ENCODE measurements at places on chromosomes 1 and 21. TPM values are rescaled to one million over a fixed set of nuclear protein-coding genes. Genes with fewer than 3 reads are reported as not detected.

GRCh38 chr1:27554293-27554692 is 49.7 kb downstream of the AHDC1 start:
- DNase-seq, result no peak

DNA sequence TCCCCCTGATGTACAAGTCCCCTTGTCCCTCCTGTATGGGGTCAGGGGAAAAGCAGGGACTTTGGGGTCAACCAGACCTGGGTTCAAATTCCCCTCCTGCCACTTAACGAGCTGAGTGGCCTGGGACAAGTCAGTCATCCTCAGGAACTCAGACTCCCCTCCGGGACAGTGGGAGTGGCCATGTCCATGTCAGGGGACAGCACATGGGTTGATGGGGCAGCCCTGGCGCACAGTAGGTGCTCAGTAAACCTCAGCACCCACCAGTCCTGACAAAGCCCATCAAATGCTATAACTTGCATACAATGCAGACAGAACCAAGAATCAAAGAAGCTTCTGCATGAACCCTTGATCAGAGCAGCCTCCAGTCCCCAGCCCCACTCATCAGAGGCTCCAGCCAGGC is 30.0 kb downstream of the MATN1 start:
- no peak for DNase-seq

DNA sequence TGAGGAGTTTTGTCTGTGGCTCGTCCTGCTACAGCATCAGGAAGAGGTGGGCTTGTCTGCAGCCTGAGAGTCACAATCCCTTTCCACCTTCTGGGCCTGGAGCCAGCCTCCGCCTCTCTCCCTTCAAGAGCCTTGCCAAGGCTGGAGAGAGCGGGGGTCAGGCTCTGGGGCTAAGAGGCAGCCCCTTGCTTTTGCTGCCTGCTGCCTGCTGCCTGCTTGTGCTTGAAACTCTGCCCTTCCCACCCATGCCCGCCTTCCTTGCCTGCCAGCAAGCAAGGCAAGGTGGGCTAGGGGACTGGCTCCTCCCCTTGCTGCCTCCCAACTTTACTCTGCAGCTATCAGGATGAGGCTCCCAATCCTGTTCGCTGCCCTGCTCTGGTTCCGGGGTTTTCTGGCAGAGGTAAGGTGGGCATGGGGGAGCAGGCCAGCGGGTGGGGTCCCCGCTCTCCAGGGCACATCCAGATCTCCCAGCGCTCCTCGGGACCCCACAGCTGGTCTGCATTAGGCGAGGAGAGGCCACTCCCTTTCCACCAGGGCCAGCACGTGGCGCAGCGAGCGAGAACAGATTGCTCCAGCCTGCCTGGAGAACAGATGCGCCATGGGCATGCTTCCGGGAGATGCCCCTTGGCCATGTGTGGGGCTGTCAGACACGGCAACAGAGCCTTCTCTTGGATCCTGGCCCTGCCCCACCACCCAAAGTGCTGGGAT is 7.5 kb upstream of the PTPN7 start:
- no peak for DNase-seq

The PTGS2 gene
- total RNA-seq, result 6.1 TPM

DNA sequence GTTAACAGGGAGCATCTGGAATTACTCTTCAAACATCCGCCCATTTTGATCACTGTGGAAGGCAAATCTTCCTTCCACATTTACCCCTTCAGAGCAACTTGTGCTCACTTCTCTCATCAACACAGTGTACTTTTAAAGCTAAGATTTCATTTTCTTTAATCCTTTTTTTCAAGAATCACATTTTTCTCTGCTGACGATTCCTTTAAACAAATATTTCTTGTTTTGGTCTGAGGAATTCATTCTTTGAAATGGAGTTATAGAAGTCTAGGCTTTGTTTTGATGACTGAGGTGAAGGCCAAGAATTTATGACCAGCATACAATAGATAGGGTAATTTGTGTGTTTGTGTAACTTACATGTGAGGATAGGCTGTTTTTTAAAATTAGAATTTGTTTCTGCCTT is 25.6 kb downstream of the LRRC42 start:
- no peak for DNase-seq

GRCh38 chr1:153800516-153800915 is 25.3 kb downstream of the SLC27A3 start:
- DNase-seq, result peak; percentile 77

The RUNX3 gene
- 13.0 TPM for total RNA-seq

- DNase-seq, result no peak
These were observed 464.5 kb downstream of the MATN1 start for GRCh38 chr1:30258876-30259275.

The KPRP gene
- 126 TPM for total RNA-seq

The PLPPR5 gene
- total RNA-seq, result not detected

GRCh38 chr21:34836103-34836932 is 167.5 kb downstream of the CLIC6 start:
- DNase-seq, result peak; percentile 91

The TRIM58 gene
- 0.98 TPM for total RNA-seq

DNA sequence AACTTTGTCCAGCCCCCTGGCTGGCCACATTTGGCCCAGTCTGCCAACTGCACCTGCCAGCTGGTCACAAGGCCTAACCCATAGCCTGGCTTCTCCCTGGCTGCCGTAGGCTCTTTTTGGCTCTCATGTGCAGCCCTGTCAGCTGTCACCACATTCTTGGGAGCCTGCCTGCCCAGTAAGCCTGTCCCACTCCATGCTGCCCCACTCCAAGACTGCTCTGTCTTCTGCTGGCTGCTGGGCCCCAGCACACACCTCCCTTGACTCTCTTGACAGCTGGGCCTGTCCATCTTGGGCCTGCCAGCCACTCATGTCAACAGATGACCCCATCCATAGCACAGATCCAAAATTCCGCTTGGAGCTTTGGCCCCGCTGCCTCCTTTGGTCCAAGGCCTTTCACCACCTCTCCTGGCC is 74.3 kb upstream of the EDN2 start:
- DNase-seq, result peak; percentile 38

GRCh38 chr1:24892188-24893153 is 37.6 kb downstream of the RUNX3 start:
- peak; percentile 30 for DNase-seq

- no peak for DNase-seq
These were observed 156.2 kb upstream of the CTTNBP2NL start for GRCh38 chr1:112239683-112240330.

- peak; percentile 85 for DNase-seq
These were observed 5.2 kb upstream of the OTUD7B start for GRCh38 chr1:150015651-150016131.

The DOP1B gene
- total RNA-seq, result 33.2 TPM

- DNase-seq, result no peak
These were observed 16.0 kb upstream of the TTC39A start for GRCh38 chr1:51346086-51346942.

The AXDND1 gene
- total RNA-seq, result not detected

- no peak for DNase-seq
These were observed 47.6 kb upstream of the CD34 start for GRCh38 chr1:207958376-207959139.

DNA sequence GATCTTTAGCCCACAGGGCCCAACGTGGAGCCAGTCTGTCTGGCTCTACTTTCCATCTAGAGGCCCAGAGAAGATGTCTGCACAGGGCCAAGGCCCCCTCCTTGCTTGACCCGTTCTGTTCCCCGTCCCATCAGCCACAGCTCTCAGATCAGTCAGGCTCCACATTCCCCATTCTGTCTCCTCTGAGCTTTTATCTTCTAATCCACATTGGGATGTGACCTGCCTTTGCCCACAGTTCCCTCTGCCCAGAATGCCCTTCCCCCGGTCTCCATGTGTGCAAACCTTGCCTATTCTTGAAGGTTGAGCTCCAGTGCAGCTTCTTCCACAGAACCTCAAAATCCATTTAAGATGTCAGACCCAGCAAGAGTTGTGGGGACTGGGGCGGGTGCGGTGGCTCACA is 53.3 kb upstream of the WASF2 start:
- DNase-seq, result no peak

GRCh38 chr1:153070243-153070642 is 1.2 kb downstream of the SPRR2B start:
- no peak for DNase-seq

- peak; percentile 84 for DNase-seq
These were observed 16.8 kb downstream of the TNFSF4 start for GRCh38 chr1:173190101-173190936.

The GBP5 gene
- not detected for total RNA-seq

- DNase-seq, result no peak
These were observed 17.0 kb downstream of the ATP5PO start for GRCh38 chr21:33898586-33898985.

DNA sequence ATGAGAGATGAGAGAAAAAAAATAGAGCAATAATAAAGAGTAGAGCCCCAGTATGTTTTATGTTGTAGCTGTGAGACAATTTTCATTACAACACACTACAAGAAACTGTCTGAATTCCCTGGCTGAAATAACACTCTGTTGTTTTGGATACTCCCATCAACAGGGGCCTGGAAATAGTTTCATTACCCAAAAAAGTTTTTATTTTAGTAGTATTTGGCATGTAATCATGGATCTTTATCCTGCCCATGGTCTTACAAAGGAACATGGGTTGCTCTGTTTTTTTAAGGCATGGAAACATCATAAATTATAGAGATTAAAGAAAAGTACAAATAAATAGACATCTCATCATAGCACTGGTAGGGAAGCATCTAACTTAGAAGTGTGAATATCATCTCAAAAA is 56.3 kb downstream of the GNG12 start:
- no peak for DNase-seq

- DNase-seq, result no peak
These were observed 1280.7 kb upstream of the TMPRSS15 start for GRCh38 chr21:19684328-19684727.

- DNase-seq, result no peak
These were observed 2.8 kb downstream of the DOP1B start for GRCh38 chr21:36159356-36159921.

The TPRG1L gene
- 52.6 TPM for total RNA-seq

The PLPP3 gene
- 80.0 TPM for total RNA-seq

DNA sequence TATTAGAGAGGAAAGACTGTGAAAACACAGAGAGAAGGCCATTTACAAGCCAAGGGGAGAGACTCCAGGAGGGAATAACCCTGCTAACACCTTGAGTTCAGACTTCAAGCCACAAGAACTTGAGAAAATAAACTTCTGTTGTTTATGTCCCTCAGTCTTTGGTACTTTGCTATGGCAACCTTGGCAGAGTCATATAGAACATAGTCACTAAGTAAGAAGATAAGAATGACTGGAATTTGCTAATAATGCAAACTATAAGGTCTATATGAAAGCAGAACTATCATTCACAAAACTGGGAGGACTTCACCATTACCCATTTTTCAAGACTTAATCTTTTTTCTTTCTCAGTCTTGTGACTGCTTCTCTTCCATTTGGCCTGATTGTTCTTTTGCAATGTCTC is 767.3 kb upstream of the ADAMTS5 start:
- no peak for DNase-seq

DNA sequence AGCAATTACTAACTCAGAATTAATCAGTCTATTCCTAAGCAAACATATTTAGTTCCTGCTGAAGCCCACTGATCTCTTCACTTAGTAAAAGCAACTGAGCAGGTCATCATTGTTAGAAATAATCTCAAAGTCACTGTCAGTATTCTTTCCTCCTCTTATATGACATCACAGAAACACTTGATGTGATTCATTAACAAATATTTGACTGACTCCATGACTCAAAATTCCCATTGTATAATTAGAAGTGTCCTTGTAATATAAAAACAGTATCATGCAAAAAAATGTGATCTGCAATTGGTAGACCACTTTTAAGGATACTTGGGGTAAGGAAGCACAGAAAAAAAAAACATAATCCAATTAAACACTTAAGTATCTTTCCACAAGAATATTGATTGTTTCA is 194.4 kb downstream of the DPYD start:
- no peak for DNase-seq

DNA sequence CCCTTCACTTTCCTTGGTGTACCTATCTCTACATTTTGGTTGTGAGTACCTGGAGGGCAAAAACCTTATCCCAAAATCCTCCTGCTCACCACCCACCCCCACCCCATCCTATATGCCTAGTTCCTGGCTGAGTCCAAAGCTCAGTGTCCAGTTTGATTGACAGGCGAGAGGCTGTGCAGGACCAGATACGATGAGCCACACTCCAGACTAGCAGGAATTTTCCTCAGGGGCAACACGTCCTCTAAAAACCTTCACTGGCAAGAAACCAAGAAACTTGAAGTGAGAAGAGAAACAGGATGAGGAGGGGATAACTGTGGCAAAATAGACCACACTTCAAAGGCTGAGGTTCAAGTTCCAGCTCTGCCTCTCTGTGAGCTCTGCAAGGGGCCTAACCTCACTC is 1.1 kb upstream of the SLAMF8 start:
- DNase-seq, result no peak

DNA sequence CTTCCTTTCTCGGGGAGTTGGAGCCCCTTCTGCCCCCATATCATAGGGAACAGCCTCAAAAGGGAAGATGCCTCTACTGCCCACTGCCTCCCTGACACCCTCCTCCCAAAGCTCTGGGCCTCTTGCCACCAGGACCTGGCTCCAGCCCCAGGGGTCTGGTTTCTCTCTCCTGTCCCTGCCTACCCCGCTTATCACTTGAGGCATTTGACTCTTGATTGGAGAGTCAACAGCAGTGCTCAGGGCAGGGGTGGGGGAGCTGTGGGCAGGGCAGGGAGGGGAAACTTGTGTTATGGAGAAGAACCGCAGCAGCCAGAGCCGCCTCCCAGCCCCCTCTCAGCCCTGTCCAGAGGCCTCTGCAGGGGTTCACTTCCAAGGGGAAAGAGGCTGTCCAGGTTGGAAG is 573 bp downstream of the TRIM63 start:
- DNase-seq, result no peak

- DNase-seq, result no peak
These were observed 287.3 kb upstream of the VAMP3 start for GRCh38 chr1:7483634-7484383.

GRCh38 chr1:160781914-160782689 is 13.9 kb upstream of the LY9 start:
- no peak for DNase-seq

GRCh38 chr1:80003250-80003649 is 996.7 kb upstream of the ADGRL4 start:
- no peak for DNase-seq

The TIE1 gene
- 5.4 TPM for total RNA-seq

The UMODL1 gene
- total RNA-seq, result 0.21 TPM

GRCh38 chr1:112727716-112728115 is 12.6 kb upstream of the PPM1J start:
- no peak for DNase-seq

- no peak for DNase-seq
These were observed 46.5 kb upstream of the CRNN start for GRCh38 chr1:152460529-152460899.

- DNase-seq, result no peak
These were observed 7.1 kb downstream of the HPCA start for GRCh38 chr1:32893198-32894018.

- no peak for DNase-seq
These were observed 105.1 kb downstream of the LRIG2 start for GRCh38 chr1:113178106-113178505.

The LDLRAD1 gene
- 0.25 TPM for total RNA-seq

The RIMS3 gene
- total RNA-seq, result 8.2 TPM

DNA sequence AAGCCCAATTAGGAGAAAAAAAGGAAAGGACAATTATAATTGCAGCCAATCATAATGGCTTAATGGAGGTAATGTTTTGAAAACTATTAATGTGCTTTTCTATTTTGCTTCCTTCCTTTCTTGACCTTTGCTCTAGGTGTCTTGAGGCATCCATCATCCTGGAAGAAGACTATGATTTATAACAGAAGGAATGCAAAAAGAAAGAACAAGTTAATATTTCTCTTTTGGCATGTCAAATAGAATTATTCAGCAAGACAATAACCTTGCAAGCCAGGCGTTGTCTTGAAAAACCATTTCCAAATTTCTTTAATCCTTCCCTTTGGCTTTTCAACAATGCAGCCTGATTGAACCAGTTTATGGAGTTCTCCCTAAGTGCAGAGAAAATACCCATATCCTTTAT is 107.7 kb upstream of the USP24 start:
- no peak for DNase-seq
